Uterus (tissue), 4 donors: ENCODE measurements at places on chromosomes 1 and 21. TPM values are rescaled to one million over a fixed set of nuclear protein-coding genes. Genes with fewer than 3 reads are reported as not detected.

- no peak for DNase-seq
Measured at GRCh38 chr1:7493711-7494454, 277.2 kb upstream of the VAMP3 start.

TMEM82 gene
- total RNA-seq = not detected

SPRR4 gene
- total RNA-seq = not detected

- no peak for DNase-seq
Measured at GRCh38 chr1:198880818-198881597, 242.2 kb downstream of the PTPRC start.
